Activated CD4-positive, alpha-beta memory T cell treated with anti-CD3 and anti-CD28 coated beads, Interleukin-2, amount 10 ng/mL, durations not matched to agents 7 days and 5 days (primary cell): ENCODE measurements at places on chromosomes 7 and 10.

- DNase-seq = no peak
Observed at GRCh38 chr10:4357911-4358310, 468.1 kb upstream of the AKR1E2 start.

GRCh38 chr10:129718548-129719414 lies 245.3 kb downstream of the EBF3 start:
- DNase-seq = no peak

DNA sequence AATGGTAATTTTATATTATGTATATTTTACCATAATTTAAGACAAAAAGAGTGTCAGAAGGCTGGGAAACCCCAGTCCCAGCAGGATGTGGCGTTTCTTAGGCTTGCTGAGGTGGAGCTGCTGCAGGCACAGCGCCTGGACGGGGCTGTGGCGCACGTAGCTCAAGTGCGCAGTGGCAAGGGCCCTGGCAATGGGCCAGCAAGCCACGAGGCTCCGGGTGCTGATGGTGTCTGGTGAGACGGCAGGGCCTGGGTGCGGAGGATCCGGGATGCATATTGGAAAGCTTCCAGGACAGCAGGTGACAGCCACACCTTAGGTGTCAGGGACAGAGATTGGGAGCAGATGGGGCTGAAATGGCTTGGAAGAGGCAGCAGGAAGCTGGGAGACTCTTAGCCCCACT lies 37.2 kb downstream of the CLEC2L start:
- DNase-seq = no peak

DNA sequence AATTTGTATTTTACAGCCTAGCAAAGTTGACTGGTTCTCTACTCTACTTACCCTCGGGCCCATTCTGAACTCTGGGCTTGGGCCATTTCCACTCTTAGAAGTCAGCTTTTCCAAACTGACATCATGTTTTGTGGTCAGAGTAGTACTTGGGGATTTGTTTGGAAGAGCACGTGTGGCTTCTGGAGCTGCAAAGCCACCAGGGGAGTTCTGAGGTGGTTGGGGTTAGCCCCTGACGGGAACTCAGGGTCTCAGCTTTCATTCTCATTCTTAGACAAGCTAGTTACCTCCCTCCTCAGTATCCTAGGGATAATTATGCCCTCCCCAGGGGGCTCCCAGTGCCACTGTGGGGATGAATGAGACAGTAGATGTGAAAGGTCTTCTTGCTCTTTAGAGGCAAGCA lies 647.7 kb upstream of the GALNT17 start:
- DNase-seq = no peak

DNA sequence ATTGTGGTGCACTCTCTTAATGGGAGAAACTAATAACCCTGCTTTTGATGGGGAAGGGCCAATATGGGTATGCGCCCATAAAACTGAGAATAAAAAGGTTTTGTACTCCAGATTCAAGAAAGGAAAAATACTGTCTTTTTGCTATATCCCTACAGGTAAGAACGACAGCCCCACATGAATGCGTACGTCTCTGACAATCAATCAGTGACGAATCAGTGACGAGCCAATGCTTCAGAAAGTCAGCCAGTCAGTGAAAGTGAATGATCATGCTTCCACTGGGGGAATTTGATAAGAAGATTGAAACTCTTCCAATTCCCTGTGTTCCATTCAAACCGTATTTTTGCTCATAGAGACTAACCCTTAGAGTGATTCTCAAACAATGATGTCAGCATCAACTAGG lies 26.3 kb downstream of the ARL5B start:
- DNase-seq = no peak

DNA sequence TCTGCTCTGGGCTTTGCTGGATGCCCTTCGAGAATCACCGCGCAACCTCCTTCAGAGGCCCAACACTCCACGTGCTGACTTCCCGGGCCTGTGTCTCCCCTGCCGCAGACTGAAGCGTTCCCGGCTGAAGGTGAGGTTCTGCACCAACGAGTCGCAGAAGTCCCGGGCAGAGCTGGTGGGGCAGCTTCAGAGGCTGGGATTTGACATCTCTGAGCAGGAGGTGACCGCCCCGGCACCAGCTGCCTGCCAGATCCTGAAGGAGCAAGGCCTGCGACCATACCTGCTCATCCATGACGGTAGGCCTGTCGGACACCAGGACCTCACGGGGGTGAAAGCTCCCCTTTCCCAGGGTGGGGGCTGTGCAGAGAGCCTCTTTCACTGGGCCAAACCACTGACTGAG lies 22.4 kb downstream of the LHPP start:
- DNase-seq = no peak

DNA sequence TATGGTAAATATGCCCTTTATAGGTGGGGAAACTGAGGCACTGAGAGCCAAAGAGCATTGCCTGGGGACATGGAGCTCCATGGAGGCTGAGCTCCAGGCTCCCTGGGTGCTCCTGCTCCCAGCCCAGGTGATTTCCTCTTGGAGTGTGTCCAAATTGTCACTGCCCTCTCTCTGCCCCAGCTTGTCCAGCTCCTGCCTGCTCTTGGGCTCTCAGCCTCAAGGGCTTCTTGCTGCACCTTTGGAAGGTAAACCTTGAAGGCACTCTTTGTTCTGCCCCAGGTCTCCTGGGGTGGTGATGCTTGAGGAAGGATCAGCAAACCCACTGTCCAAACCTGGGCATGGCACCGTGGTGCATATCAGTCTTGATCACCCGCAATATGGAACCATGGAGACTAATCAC lies 166.1 kb downstream of the RPS24 start:
- DNase-seq = no peak

DNA sequence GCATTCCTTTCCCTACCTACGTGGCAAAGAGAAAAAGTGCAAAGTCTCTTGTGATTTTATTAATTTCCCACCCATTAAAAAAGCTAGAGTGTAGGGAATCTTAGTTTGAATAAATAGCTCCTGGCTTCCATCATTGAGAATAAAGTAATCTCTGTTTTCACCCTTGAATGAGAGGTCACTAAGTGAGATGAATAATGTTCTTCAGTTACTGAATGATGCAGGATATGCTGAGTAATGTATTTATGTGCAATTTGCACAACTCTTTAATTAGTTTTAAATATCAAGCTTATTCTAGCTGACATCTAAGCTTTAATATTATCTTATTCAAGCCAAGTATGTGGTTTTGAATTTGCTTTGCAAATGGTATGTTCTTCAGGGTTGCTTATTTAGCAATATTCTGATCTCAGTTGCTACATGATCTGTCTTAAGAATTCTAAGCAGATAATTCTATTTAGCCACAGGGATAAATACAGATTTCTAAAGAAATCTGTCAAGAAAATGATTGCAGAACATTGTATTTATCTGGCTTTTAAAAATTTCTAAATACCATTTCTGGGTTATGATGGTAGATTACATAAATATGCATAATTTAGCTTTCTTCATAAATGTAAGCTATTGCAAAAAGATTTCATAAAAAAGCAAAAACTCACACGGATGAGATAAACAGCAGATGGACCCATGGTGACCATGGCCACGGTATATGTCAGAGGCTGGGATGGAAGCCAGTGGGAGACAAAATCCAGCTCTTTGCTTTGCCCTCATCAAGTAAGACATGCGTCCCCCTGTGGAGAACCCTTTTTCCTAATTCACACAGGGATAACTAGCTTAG lies 141.0 kb downstream of the MACC1 start:
- DNase-seq = no peak
